ENCODE measurements at places on chromosomes 5 and 9. TPM values are rescaled to one million over a fixed set of nuclear protein-coding genes. Genes with fewer than 3 reads are reported as not detected.

C8G gene
- not detected for total RNA-seq

CDKN2B-AS1 gene
- total RNA-seq, result 0.58 TPM

KYAT1 gene
- total RNA-seq, result 10.4 TPM

CKMT2 gene
- total RNA-seq, result not detected

LCN15 gene
- total RNA-seq, result not detected

CCNH gene
- total RNA-seq, result 57.5 TPM

NTRK2 gene
- 0.26 TPM for total RNA-seq

GAPT gene
- 0.26 TPM for total RNA-seq

PDCD1LG2 gene
- total RNA-seq, result 0.33 TPM

FLT4 gene
- total RNA-seq, result 6.0 TPM

DNA sequence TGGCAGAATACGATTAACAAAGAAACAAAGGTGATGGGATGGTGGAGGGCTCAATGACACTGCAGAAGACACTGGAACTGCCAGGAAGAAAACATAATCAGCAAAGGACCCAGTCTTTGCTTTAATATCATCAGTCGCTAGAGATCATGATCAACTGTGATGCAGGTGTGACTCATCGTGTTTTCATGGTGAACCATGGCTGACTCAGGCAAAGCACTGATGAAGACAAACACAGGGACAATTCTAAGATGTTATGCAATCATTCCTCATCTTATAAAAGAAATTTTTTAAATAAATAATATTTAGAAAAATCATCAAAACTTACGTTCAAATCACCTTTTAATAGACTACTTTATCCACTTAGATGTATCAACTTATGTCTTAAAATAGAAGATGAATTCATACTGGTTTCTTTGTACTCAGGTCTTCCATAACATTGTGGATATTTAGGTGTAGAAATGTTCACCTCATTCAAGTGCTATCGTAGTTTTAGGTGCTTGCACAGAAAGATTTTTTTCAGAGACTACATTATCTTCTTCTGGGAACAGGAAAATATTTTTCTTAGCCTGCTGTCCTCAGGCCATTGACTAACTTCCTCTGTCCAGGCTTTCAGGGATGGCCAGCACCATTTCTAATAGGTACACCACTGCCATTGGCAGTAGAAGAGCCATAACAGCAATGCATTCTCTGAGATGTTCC is 673.4 kb upstream of the MEF2C start:
- H3K4me3 ChIP-seq, result no peak overlapping the region
- no peaks in the 10 kb centered on the region for H3K36me3 ChIP-seq
- H3K27me3 ChIP-seq, result no peaks in the 10 kb centered on the region
- H3K27ac ChIP-seq, result no peak overlapping the region
- no peak for DNase-seq

DNA sequence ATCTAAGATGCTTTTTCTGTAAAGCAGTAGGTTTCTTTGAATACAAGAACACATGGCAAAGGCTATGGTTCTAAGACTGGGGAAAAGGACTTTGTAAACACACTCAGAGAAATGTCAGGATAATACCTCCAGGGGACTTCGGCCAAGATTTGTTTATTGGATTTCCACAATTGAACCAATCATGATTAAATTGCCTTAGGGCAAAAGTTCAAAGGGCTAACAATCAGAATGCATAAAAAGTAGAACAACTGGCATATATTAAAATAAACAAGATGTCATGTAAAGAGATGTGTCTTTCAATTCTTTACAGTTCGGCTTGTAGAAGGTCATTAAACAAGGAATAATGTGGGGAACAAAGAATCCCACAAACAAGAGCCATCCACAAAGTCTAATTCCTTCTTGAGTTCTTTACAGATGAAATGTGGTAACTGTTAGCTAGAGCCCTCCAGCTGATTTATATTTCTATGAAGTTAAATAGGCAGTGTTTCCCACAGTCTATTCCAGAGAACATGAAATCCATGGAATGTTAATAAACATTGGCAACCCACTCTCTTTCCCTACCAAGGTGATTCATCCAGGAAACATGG is 565.5 kb downstream of the ZNF608 start:
- H3K4me1 ChIP-seq, result no peaks in the 10 kb centered on the region
- no peaks in the 10 kb centered on the region for H3K36me3 ChIP-seq
- no peak overlapping the region for H3K4me3 ChIP-seq
- no peaks in the 10 kb centered on the region for H3K27me3 ChIP-seq
- no peak for DNase-seq

DNA sequence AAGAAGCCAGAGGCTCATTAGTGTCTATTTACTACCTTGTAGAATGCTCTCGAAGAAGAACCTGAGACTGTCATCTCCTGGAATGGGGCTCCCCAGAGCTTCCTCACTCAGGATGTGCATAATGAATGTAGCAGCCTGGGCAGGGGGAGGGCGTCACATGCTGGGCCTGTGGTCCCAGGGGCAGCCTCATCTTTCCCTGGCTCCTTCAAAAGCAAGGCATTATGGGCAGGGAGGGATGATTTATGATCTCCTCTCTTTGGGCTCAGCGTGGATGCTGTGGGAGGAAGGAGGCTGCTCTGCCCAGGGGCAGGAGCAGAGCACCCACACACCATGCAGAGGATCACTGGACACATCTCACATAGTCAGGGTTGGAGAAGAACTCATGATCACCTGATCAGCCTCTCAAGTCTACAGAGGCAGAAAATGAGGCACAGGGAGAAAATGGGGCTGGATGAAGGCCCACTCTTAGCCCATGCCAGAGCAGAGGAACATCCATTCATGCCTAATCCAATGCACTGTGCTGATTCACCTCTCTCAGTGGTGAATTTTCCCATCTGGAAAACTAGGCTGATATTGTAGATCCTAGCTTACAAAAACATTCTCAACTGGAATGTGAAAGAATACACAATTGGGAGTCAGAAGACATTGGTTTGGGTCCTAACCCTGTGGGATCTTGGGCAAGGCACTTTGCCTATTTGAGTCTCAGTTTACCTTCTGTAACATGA is 173.7 kb downstream of the CARTPT start:
- H3K4me1 ChIP-seq, result no peaks in the 10 kb centered on the region
- H3K4me3 ChIP-seq, result no peak overlapping the region
- H3K27me3 ChIP-seq, result no peaks in the 10 kb centered on the region
- H3K27ac ChIP-seq, result no peak overlapping the region
- DNase-seq, result no peak
- H3K36me3 ChIP-seq, result no peaks in the 10 kb centered on the region

GRCh38 chr9:77714077-77714549 is 66.0 kb upstream of the GNA14 start:
- no peak for DNase-seq
- H3K4me1 ChIP-seq, result no peaks in the 10 kb centered on the region
- H3K27ac ChIP-seq, result no peak overlapping the region
- no peaks in the 10 kb centered on the region for H3K27me3 ChIP-seq
- no peak overlapping the region for H3K4me3 ChIP-seq

GRCh38 chr9:78397045-78397444 is 100.1 kb downstream of the PSAT1 start:
- no peak overlapping the region for H3K27ac ChIP-seq
- no peak for DNase-seq
- no peak overlapping the region for H3K4me3 ChIP-seq
- H3K36me3 ChIP-seq, result no peaks in the 10 kb centered on the region
- no peaks in the 10 kb centered on the region for H3K4me1 ChIP-seq

DNA sequence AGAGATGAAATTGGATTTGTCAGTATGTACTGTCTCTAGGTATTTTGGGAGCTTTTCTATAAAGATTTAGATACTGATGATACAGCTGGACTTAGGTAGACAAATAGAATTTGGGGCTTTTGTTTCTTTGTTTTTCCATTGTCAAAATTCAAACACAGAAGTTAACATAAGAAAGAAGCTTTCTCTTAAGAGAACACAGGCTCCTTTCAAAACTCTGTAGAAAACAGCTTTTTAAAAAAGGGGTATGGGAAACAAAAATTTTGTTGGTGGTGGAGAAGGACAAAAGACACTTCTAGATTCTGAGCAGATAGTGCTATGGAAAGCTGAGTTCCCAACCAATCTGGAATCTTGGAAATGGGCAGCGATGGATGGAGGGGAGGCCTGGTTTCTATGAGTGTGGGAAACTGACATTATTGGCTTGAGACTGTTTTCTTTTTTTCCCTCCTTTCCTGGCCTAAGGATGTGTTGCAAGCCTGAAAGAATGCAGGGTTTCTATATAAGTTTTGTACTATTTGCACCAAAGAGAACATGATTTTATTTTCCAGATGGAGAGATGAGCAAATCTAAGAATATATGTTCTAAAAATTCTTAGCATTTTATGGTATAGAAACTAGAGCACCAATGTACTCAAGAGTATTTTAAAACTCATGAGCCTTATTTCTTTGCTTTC is 240.0 kb downstream of the PRR16 start:
- no peaks in the 10 kb centered on the region for H3K27me3 ChIP-seq
- no peaks in the 10 kb centered on the region for H3K36me3 ChIP-seq
- H3K4me3 ChIP-seq, result no peak overlapping the region

DNA sequence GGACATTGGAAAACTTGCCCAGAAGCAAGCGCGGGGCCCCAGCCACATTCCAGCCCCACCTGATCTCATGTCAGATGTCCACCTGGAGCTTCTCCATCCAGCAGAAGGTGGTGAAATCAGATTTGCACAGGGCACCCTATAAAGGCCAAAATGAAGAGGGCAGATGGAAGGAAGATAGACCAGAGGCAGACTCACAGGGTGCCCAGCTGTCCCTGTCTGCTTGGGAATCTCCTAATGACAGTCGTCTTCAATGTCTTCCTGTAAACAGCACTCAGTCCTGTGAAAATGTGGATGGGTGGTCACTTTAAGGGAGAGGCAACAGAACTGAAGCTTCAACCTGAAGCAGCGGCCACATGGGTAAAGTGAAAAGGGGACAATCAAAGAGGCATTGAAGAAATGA is 607.5 kb downstream of the IRX1 start:
- H3K27ac ChIP-seq, result no peak overlapping the region
- no peak overlapping the region for H3K4me3 ChIP-seq
- H3K4me1 ChIP-seq, result no peaks in the 10 kb centered on the region
- no peak for DNase-seq
- no peaks in the 10 kb centered on the region for H3K27me3 ChIP-seq

GRCh38 chr5:154395407-154396106 is 50.2 kb upstream of the SAP30L start:
- H3K27me3 ChIP-seq, result no peaks in the 10 kb centered on the region
- no peak overlapping the region for H3K4me3 ChIP-seq
- H3K27ac ChIP-seq, result no peak overlapping the region
- H3K4me1 ChIP-seq, result no peaks in the 10 kb centered on the region
- H3K36me3 ChIP-seq, result no peaks in the 10 kb centered on the region

DNA sequence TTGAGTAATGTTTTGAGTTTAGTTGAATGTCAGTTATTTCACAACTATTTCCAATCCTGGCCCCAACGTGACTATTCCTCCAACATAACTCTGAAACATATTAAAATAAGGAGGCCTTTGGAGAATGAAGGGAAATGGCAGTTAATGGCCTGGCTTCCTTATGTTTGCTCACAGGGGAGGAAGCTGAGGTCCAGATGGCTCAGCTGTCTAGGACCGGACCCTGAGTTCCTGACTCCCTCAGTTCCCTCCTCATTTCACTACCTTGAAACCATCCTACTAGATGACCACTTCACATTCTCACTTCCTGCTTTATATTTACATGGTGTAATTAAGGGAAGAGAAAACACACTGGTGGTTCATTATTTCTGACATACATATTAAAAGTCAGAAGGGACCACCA is 6.6 kb downstream of the OTULINL start:
- H3K36me3 ChIP-seq, result no peaks in the 10 kb centered on the region
- H3K4me3 ChIP-seq, result no peak overlapping the region
- DNase-seq, result no peak
- no peaks in the 10 kb centered on the region for H3K27me3 ChIP-seq
- H3K27ac ChIP-seq, result no peak overlapping the region
- H3K4me1 ChIP-seq, result peaks cover 46% of the 10 kb centered on the region

DNA sequence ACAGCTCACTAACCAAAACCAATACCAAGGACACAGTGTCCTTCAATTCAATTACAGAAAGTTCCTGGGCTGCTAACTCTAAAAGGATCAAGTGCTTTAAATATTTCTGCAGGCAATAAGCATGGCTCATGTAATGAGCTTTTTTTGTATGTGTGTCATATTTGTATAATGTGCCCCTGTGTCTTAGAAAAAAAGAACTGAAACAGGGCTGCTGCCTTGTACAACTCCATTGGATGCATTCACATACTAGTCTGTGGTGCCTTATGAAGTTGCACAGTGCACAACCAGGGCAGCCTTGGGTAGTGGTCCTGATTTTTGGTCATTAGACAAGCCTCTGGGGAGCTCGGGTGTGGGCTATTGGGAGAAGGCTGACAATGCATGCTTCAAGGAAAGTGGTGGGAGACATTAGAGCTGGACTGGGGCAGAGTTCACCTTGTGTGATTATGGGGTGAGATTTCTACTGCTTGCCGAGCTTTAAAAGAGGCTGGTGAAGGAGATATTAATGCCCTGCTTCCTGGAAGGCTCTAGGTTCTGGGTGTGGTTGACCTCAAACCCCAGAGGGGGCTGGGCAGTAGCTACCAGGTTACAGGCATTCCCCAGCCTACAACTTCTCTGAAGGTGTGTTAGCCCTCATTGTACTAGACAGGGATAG is 3.6 kb upstream of the CPEB4 start:
- peaks cover 41% of the 10 kb centered on the region for H3K4me1 ChIP-seq
- DNase-seq, result peak; percentile 36
- H3K36me3 ChIP-seq, result no peaks in the 10 kb centered on the region
- no peaks in the 10 kb centered on the region for H3K27me3 ChIP-seq
- peak overlapping the region; percentile 41 for H3K4me3 ChIP-seq
- H3K27ac ChIP-seq, result no peak overlapping the region

DNA sequence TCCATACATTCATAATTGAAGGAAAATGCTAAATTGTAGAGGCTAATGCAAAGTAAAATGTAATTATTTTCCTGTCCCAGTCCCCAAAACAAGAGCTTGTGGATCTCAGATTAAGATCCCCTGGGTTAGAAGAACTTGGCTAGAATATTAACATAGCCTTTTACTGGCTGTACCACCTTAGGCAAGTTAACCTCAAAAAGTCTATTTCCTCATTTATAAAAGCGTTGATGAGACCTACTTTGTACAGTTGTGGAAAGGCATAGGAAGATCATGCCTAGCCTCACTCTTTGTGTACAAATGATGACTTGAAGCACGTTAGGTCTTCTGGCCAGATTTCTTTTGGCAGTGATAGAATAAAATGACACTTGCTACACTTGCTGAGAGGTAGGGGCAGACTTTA is 97.2 kb downstream of the F2RL2 start:
- peaks cover 61% of the 10 kb centered on the region for H3K4me1 ChIP-seq
- H3K27ac ChIP-seq, result no peak overlapping the region
- H3K27me3 ChIP-seq, result no peaks in the 10 kb centered on the region
- H3K36me3 ChIP-seq, result no peaks in the 10 kb centered on the region

DNA sequence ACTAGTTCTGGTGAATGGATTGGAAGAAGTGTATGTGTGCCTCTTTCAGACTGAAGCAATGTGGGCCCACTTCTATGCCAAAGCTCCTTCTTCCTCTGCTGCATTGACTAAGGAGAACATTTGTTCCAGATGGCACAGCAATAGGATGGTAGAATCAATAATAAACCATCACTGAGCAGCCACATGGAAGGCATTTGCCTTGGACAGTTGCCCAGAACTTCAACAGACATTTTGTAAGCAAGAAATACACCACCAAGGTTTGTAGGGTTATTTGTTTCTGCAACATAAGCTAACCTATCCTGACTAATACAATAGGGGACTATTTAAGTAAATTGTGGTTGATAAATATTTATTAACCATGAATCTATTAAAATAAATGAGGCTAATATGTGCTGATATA is 37.7 kb upstream of the CSNK1G3 start:
- H3K27me3 ChIP-seq, result no peaks in the 10 kb centered on the region
- H3K4me3 ChIP-seq, result no peak overlapping the region
- H3K4me1 ChIP-seq, result no peaks in the 10 kb centered on the region
- no peak overlapping the region for H3K27ac ChIP-seq
- no peaks in the 10 kb centered on the region for H3K36me3 ChIP-seq

GRCh38 chr5:136677217-136677616 is 311.9 kb upstream of the TRPC7 start:
- H3K27ac ChIP-seq, result no peak overlapping the region
- no peaks in the 10 kb centered on the region for H3K36me3 ChIP-seq
- H3K27me3 ChIP-seq, result no peaks in the 10 kb centered on the region
- no peak overlapping the region for H3K4me3 ChIP-seq
- no peak for DNase-seq
